Coronary artery (tissue), 2 donors: ENCODE measurements at places on chromosomes 5 and 9.
A peak's percentile ranks its signal among the peaks of the same experiment; 100 is the strongest.

- DNase-seq: no peak
Observed at GRCh38 chr5:172167895-172168294, 20.1 kb downstream of the STK10 start.

GRCh38 chr9:88446728-88447127 is 58.5 kb downstream of the SPIN1 start:
- DNase-seq: no peak

DNA sequence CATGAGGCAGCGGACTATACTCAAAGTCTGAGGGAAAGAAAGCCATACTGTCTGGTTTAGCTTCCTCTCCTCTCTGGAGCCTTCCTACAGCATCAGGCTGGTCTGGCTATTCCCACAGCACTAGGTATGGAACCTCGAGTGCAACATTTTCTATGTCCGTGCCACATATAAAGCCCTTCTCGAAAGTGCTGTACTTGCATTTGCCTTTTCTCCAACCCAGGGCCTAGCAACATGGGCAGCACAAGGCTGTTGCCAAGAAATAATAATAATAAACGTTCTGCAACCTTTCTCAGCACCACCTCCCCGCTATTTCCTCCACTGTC is 804 bp downstream of the MED10 start:
- peak; percentile 19 for DNase-seq

- no peak for DNase-seq
Observed at GRCh38 chr5:3024554-3024953, 273.1 kb upstream of the IRX2 start.

DNA sequence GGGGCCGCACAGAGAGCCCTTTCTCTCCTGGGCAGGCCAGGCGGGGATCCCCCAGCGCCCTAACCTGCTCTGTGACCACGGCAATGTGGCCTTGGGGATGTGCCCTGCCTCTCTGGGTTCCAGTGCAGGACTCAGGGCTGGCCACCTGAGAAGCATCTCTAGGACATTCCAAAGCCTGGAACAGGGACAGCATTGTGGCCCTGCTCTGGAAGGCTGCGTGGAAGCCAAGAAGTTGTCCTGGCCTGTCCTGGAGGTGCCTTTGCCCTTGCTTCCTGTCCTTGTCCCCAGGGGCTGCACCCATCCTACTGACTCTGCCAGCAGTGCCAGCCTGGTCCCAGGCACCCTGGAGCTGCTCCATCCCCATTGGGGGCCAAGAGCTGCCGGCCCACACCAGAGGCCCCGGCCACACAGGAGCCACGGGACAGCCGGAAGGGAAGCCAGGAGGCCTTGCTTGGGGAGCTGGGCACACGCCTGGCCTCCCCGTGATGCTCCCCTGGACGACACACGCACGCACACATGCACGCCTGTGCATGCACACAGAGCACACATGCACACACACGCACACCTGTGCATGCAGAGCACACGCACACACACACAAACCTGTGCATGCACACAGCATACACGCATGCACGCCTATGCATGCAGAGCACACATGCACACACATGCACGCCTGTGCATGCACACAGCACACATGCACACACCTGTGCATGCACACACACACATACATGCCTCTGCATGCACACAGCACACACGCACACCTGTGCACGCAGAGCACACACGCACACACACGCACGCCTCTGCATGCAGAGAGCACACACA is 20.1 kb upstream of the CAMSAP1 start:
- DNase-seq: no peak

GRCh38 chr9:15423231-15423985 is 732 bp downstream of the SNAPC3 start:
- DNase-seq: no peak

GRCh38 chr5:53291528-53291927 is 182.0 kb upstream of the MOCS2 start:
- no peak for DNase-seq

DNA sequence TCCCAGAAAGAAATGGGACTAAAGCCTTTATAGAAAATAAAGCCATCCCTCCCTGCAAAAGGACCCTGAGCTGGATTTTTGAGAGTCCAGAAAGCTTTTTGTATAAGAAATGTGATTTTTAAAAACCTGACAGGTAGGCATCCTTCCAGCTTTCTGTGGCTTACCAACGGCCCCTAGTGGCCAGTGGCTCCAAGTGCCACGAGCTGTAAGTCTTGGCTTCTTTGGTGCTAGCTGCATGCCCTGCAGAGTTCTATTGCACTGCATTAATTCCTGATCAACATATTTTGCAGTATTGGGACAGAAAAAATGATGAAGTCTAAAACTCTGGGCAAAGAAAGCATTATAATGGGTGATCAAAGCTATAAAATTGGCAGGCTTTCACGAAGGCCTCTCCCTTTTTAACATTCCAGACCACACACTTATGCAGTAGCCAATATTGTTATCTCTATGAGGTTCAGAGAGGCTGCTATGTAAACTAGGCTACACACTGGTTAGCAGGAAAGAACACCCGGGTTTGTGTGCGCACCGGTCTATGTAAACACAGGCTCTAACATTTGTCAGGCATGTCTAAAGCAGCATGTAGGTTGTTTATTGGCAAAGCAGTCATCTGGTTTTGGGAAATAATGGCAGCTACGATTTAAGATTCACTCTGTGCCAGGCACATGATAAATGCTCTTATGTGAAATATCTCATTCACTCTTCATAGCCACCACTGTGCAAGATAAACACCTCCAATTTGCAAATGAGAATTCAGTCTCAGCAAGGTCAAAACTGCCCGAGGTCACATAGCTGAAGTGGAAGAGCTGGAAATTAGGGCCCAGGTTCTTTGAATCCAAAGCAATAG is 55.2 kb downstream of the NMUR2 start:
- no peak for DNase-seq

- no peak for DNase-seq
Observed at GRCh38 chr9:114894609-114895433, 35.6 kb downstream of the TNFSF8 start.

- no peak for DNase-seq
Observed at GRCh38 chr5:123209502-123210027, 120.5 kb downstream of the PRDM6 start.

GRCh38 chr5:169095410-169095960 is 205.5 kb downstream of the SLIT3 start:
- no peak for DNase-seq

GRCh38 chr5:96901384-96901783 is 25.1 kb downstream of the ERAP2 start:
- no peak for DNase-seq

DNA sequence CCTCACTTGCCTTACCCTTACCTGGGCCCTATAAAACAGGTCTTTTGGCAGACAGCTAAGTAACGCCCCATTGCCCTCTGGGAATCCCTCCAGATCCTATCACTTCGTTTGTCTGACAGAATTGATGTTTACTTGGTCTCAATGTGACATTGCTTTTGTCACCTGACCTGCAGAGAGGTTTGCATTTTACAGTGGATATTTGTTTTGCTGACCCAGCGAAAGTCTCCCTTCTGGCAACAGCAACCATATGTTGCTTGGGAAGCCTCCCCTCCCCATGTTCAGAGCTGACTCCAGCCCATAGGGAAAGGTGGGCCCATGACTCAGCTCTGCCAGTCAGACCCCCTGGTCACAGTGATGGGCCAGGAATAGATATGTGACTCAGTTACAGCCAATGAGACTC is 54.0 kb upstream of the LARP1 start:
- no peak for DNase-seq

GRCh38 chr9:37471942-37472684 is 6.9 kb upstream of the ZBTB5 start:
- DNase-seq: no peak

DNA sequence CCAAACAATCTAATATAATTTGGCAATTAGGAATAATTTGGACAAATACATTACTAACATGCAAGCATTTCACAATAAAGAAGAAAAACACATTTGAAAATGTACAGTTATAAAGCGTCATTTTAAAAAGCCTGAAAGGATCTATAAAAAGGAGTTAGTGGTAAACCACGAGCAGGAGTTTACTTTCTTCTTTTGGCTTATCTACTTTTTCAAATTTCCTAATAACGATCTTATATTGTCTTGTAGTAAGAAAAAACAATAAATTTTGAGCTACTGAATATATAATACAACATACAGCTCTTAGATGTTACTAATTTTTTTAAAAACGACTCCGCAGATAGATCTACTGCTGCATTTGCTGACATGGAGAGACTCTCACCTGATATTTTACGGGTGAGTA is 79.9 kb downstream of the SMIM23 start:
- no peak for DNase-seq

- DNase-seq: no peak
Observed at GRCh38 chr5:111200828-111201227, 23.4 kb upstream of the CAMK4 start.

DNA sequence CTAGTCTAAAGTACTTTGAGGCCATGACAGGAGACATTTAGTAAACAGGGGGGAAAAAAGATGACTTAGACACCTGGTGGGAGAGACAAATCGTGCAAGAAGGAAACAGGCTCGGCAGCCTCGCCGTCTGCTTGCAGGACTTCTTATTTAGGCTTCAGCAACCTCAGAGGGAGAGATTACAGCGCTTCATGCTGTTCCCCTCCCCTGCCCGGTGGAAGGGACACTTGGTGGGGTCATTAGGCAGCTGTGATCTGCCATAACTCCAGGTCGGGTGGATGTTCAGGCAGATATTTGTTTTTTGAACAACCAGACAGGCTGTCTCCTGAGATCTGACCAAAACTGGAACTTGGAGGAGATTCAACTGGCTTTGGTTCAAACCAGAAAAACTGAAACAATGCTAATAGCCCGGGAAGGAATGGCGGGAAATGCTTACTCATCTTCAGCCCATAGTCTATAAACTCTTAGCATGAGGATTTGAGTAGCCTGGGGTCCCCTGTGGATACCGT is 38.1 kb upstream of the CD180 start:
- DNase-seq: no peak

DNA sequence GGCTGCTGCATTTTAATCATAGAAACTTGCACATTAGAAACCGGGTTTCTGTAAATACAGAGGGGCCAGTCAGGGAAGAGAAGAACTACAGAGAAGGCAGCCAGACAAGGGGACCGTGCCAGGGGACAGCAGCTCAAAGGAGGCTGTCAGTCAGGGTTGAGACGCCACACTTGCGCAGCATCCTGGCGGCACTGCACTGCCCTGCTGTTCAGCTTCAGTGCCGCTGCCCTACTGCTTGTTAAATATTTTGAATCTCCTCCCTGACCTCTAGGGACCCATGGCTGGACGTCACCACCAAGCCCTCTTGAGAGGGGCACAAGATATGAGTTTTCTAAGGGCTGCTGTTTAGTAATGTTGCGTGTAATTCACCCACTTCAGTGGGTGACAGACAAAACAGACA is 43.6 kb upstream of the ZBTB43 start:
- DNase-seq: no peak

DNA sequence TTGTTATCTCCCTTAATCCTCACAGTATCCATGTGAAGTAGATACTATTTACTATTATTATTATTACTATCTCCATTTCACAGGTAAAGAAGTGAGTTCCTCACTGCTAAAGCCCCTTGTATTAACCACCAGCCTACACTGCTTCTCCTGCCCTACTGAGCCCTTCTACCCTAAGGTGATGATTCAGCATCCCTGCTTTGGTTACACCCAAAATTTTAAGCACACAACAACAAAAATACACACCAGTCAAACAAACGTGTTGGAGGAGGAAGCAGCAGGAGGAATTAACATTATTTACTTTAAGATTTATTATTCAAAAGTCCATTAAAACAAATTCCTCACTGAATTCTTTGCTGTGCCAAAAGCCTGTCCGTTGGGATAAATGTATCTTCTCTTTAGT is 370.2 kb upstream of the BRINP1 start:
- DNase-seq: no peak

DNA sequence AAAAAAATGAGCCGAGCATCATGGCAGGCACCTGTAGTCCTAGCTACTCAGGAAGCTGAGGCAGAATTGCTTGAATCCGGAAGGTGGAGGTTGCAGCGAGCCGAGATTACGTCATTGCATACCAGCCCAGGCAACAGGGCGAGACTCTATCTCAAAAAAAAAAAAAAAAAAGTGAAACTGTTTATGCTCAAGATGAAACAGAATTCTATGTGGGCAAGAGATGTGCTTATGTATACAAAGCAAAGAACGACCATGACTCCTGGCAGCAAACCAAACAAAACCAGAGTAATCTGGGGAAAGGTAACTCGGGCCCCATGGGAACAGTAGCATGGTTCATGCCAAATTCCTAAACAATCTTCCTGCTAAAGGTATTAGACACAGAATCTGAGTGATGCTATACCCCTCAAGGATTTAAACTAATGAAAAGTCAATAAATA is 32.6 kb upstream of the PLAC8L1 start:
- DNase-seq: no peak

DNA sequence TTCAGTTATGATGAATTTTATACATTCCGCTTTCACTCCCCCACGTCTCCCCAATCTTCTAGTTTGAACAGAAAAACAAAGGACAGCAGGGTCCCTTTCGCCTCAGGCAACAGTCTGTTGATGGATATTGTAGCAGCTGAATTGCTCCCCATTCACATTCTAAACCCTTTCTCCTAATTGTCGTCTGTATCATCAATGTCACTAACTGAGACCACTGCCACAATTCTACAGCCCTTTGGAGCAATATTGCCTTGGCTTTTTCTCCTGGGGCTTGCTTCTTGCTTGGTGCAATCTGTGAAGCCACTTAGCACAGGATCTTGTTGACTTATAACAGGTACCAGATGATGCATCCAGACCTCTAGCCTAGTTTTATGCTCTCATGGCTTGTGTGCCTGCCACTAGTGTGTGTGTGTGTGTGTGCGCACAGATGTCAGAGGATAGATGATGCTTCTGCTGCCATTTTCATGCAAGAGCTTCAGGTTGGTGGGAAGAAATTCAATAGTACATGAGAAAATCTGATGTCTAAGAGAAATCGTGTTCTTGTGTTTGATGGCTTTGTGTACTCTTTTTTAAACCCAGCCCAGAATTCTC is 195.2 kb upstream of the ISL1 start:
- no peak for DNase-seq

DNA sequence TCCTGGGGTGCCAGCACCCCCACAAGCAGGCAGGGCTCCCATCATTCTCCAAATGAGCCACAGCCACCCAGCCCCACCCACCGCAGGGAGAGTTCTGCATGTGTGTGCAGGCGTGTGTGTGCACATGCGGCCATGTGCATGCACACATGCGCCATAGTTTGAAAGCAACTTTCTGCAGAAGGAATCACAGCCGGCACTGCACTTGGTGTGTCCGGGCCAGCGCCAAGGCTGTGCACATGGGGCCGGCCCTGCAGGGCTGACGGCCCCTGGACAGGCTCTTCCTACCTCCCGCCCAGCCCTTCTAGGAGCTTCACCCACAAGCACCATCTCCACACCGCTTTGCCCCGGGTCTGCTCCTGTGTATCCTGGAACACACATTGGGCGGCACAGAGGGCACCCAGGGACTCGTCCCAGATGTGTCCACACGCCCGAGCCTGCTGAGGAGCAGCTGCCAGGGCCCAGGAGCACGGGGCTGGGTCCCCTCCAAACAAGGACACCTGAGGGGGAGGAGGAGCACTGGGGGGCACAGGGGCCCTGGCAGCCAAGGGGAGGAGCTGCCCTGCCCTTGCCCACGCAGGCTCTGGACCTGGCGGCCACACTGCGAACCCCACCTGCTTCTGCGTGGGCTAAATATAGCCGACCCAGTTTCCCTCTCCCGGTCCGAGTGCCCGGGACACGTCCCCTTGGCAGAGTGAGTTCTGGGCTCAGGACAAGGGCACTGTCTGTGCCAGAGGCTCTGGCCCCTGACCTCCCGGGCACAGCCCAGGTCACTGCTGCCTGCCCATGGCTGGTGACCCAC is 19.1 kb downstream of the TPPP start:
- DNase-seq: no peak
